Ecto neural progenitor cell (in vitro differentiated cells): ENCODE measurements at places on chromosomes 4 and X.
A peak's percentile ranks its signal among the peaks of the same experiment; 100 is the strongest.

DNA sequence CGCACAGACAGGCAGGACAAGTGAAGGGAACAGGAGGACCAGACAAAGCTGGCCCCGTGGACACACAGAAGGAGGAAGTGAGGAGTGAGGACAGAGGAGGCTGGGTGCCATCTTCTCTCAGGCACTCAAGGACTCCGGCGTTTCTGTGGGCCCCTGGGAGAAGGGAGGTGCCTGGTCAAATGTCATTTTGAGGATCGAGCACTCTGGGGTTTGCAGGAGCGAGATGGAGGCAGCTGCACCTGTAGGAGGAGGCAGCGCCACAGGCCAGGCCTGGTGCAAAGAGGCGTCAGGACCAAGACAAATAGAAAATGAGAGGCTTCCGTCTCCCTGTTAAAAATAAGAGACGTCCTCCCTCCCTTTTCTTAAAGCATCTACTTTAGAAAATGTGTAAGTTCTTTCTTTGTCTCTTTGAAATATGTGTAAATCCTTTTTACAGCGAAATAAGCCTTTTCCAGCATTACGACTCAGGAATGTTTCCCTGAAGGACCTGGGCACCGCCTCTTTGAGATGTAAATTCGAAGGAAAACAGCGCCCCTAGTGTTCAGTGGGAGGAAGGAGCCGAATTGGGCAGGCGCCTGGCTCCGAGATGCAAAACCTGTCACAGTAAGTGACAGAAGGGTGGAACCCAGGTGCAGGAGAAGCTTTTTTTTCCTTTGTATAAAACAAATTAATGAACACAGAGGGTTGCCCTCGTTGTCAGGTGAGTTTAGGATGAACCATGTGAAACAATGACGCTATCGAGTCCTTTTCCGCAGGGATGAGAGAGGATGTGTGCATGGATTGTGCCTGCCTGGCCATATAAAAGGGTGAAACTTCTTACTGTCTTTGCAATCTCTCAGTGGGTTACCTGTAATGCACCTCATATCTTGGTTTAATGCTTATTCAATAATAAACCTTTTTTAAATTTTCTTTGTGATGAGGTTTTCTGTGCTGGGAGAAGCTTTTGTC, 1.4 kb upstream of the C4orf50 start:
- DNase-seq: peak; percentile 81

DNA sequence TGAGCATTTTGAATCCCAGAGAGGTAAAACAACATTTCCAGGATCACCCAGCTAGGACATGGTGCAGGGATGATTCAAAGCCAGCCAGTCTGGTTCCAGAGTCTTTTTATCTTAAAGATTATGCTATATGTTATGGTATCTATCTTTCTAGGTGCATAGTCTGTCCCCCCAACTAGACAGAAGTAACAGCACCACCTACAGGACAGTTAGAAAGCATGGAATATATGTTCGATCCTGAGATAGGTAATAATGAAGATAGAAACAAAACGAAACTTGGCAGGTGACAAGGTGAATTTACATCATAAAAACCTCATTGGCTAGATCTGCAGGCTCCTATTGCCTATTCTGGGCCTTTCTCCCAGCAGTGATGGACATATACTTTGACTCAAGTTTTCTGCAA, 723.2 kb downstream of the SMARCA1 start:
- DNase-seq: no peak

- no peak for DNase-seq
Observed at GRCh38 chrX:3963980-3964379, 250.5 kb upstream of the PRKX start.

DNA sequence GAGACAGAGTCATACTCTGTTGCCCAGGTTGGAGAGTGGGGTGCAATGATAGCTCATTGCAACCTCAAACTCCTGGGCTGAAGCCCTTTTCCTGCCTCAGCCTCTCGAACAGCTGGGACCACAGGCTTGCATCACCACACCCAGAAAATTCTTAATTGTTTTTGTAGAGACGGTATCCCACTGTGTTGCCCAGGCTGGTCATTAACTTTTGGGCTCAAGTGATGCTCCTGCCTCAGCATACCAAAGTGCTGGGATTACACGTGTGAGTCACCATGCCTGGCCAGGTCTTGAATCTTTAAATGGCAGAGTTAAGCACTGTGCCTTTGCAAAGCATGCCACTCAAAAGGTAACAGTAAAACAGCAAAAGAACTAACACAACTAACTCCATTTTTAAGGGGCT, 28.6 kb upstream of the BBS12 start:
- no peak for DNase-seq

DNA sequence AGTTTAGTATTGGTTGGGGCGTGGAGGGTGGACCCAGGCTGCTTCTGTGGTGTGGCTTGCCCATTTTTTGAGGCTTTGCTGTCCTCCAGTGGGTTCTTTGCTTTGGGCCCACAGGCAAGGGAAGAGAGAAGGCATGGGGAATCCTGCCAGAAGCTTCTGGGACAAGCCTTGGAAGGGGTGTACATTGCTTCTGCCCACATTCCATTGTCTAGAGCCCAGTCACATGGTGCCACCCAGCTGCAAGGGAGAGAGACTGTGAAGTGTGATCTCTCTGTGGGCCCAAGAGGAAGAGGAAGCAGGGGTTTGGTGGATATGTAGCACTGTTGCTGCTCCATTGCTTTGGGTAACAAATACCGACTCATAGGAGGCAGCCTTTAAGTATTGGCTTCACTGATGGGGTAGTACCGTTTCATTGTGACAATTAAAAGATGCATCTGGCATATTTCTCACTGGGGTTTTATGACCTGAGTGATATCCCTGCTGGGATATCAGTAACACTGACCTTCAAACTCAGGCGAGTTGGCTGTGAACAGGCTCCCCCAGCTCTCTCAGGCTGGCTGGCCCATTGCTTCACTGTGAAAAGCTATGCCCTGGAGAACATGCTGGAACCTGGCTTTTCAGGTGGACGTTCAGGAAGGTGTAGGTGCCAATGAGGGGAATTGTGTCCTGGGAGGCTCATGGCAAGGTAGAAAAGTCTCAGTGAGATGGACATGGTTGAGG, 85.9 kb downstream of the CLDN34 start:
- no peak for DNase-seq

DNA sequence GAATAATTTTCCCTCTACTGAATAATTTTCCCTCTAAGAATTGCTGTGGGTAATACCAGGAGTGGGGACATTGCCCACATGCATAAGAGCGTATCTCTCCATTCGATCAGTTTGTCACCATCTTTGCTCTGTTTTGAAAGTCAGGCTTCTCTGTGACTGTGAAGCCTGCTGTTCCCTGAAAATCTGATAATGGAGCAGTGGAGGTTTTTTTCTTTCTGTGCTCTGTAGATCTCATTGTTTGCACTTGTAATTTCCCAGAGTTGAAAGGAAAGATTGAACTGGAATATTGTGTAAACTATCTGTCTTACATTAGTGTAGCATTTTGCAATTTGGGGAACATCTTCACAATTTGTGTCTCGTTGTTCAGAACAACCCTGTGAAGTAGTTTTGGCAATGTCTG, 4.3 kb downstream of the ZXDB start:
- DNase-seq: no peak

GRCh38 chr4:47561331-47561730, 76.3 kb downstream of the ATP10D start:
- no peak for DNase-seq

- no peak for DNase-seq
Observed at GRCh38 chr4:98446499-98447375, 185.6 kb downstream of the RAP1GDS1 start.

- no peak for DNase-seq
Observed at GRCh38 chr4:6410068-6410467, 62.3 kb downstream of the PPP2R2C start.

GRCh38 chrX:152635941-152636340, 1.8 kb upstream of the GABRQ start:
- DNase-seq: no peak

- no peak for DNase-seq
Observed at GRCh38 chr4:54941994-54942552, 183.3 kb downstream of the KDR start.

GRCh38 chr4:141652161-141652778, 15.9 kb downstream of the IL15 start:
- no peak for DNase-seq

- DNase-seq: no peak
Observed at GRCh38 chr4:128244379-128244778, 43.2 kb downstream of the PGRMC2 start.

- DNase-seq: no peak
Observed at GRCh38 chrX:136028383-136028984, 43.2 kb downstream of the SLC9A6 start.

GRCh38 chrX:123830309-123830708, 29.5 kb upstream of the XIAP start:
- no peak for DNase-seq
